ENCODE measurements at places on chromosomes 16 and 17.

GRCh38 chr17:66309793-66310192, 7.4 kb downstream of the PRKCA start:
- no peak for DNase-seq

- DNase-seq = no peak
These were observed 2.9 kb upstream of the RHBDF2 start for GRCh38 chr17:76504117-76504516.

DNA sequence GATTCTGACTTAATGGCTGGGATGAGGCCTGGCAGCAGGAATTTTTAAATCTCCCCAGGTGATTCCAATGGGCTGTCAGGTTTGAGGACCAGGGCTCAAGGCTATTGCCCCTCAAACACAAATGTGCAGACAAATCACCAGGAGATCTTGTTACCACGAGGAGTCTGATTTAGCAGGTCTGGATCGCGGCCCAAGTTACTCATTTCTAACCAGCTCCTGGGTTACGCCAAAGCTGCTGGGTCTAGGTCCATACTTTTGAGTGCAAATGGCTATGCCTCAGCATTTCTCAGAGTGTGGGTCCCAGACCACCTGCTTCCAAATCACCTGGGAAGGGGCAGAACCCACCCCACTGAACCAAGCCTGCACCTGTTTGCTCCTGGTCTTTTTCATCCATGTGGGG, 33.1 kb downstream of the CNGB1 start:
- no peak for DNase-seq

DNA sequence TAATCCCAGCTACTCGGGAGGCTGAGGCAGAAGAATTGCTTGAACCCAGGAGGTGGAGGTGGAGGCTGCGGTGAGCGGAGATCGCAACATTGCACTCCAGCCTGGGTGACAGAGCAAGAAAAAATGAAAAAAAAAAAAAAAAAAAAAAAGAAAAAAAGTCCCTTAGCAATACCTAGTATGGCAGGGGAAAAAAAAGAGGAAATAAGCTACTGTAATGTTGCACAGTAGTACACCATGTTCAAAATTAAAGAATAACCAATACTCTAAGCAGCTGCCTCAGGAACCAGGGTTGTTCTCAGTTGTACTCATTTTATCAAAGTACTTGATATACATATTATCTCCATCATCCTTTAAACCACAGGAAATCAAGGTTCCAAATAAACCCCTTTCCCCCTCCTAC, 17.3 kb upstream of the TXNDC11 start:
- no peak for DNase-seq

GRCh38 chr17:1880851-1881630, 51.2 kb downstream of the RPA1 start:
- DNase-seq = no peak

GRCh38 chr16:79267146-79267545, 333.4 kb downstream of the MAF start:
- no peak for DNase-seq
